ENCODE measurements at places on chromosomes 4 and X.

- no peak for DNase-seq
These were observed 102.0 kb downstream of the MGST2 start for GRCh38 chr4:139767585-139767984.

GRCh38 chrX:87873347-87873941 lies 355.8 kb downstream of the KLHL4 start:
- DNase-seq = no peak

- no peak for DNase-seq
These were observed 49.8 kb downstream of the SMPX start for GRCh38 chrX:21708116-21708515.

DNA sequence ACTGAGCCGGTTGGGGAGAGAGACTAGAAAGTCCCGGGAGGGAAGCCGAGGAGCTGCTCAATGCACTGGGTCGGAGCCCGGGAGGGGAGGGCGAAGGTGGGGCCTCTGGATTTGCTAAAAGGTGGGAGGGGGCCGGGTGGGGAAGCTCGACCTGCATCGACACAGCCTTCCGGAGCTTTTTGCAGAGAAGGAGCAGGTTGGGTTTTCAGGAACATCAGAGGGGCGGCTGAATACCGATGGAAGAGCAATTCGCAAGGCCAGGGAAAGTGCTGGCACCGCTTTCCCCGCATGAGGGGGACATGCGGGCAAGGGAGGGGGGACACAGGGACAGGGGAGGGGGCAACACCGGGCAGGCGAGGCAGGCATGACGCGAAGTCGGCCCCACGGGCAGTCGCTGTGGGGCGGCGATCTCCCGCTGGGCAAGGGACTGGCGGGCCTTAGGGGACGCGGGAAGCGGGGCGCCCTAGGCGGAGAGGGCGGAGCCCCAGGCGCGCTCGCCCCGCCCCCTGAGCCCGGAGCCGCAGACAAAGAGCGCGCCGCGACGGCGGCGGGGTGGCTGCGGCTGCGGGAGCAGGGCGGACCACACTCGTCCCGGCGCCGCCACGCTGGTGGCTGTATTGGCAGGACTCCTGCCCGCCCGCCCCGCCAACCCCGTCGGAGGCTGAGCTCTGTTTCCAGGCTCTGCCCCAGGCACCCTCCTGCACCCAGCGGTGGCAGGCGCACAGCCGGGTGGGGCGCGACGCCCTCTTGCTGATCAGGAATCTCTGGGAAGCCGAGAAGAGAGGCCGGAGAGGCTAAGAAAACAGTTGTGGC lies 11.6 kb downstream of the PDZD4 start:
- peak; percentile 28 for DNase-seq

- DNase-seq = no peak
These were observed 210.0 kb downstream of the SOWAHB start for GRCh38 chr4:76687746-76688448.

DNA sequence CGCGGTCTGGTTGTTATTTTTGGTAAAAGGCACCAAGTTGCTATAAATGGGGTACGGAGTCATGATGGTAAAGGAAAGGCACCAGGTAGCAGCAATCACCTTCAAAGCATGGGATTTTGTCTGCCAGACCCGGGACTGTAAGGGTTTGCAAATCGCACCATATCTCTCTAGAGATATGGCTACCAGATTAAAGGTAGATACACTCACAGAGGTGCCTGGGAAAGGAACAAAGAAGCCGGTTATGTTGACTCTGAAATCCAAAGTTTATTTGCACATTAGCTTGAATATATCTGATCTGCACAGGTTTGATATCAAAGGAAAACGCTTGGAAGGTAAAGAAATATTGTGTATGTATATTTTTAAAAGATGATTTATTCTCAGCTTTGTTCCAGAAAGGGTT lies 4.6 kb downstream of the CCKAR start:
- DNase-seq = no peak

GRCh38 chr4:117400039-117400835 lies 314.9 kb upstream of the TRAM1L1 start:
- DNase-seq = no peak

GRCh38 chrX:138034136-138034535 lies 468.2 kb downstream of the ZIC3 start:
- DNase-seq = no peak

- DNase-seq = no peak
These were observed 727.4 kb downstream of the FAM133A start for GRCh38 chrX:94401426-94401825.

DNA sequence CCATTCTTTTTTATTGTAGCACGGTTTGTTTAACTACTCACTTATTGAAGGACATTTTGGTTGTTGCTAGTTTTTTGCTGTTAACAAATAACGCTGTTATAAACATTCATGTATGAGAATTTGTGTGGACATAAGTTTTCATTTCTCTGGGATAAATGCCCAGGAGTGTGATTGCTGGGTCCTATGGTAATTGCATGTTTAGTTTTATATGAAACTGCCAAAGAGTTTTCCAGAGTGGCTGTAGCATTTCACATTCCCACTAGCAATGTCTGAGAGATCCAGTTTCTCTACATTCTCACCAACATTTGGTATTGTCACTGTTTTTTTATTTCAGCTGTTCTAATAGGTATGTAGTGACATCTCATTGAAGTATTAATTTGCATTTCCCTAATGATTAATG lies 66.8 kb downstream of the PLAC1 start:
- no peak for DNase-seq

DNA sequence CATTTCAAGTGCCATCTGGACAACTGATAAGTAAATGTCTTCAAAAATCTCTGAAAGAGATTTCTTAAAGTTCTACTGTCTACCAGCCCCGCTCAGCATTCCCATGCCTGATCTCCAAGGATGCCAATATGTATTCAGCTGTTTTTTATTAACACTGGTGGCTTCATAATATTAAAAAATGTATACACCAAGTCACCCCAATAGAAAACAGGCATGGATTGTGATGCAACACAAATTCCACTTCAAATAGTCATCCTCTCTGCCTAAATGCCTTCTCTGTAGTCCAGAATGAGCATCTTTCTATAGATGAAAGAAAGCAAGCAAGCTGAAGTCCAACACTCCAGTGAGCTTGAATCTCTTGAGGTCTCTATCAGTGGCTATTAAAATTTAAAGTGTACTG lies 152.2 kb upstream of the PPARGC1A start:
- DNase-seq = no peak

- DNase-seq = no peak
These were observed 300.1 kb upstream of the DDX53 start for GRCh38 chrX:22699581-22700091.

- peak; percentile 20 for DNase-seq
These were observed 45.9 kb upstream of the PGM2 start for GRCh38 chr4:37780444-37781130.

Data from activated CD4-positive, alpha-beta T cell treated with anti-CD3 and anti-CD28 coated beads, Interleukin-2, amount 50 U/mL, for 4 hours (primary cell).